ENCODE measurements at places on chromosomes 5 and 9.

- DNase-seq, result no peak
Measured at GRCh38 chr5:55306641-55307382, 682 bp downstream of the DHX29 start.

GRCh38 chr5:116573279-116573701 lies 1.3 kb downstream of the SEMA6A start:
- no peak for DNase-seq

DNA sequence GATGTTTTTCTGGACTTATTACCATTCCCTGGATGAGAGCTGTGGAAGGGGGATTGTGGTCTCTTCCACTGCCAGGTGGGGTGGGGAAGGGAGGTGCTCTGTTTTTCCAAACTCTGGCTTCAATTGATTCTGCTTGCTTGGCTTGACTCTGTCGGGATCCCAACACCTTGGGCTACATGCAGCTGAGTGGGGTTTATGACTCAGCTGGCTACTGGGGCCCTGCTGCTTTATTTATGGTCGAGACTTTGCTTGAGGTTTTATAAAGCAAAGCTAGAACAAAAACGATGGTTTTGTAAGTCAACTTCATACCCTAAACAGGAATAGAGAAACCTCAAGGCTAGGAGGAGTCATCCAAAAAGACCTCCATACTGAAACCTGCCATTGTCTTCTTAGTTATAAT lies 76.3 kb downstream of the AOPEP start:
- no peak for DNase-seq

- no peak for DNase-seq
Measured at GRCh38 chr5:73027361-73027760, 71.5 kb downstream of the FCHO2 start.

DNA sequence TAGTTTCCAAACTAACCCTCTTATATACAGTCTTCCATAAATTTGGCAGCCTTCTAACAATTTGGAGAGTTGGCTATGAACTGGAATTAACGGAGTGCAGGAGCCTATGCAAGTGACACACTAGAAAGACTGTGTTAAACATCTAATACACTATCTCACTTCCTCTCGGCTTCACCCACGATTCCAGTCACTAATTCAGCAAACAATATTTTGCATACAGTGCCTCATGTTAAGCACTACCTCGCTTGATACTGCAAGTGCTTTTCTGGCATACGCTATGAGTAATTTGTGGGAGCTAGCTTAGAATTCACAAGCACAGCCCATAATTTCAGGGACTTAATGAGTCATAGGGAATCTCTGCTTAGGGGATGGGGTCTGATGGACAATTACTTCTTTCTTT lies 102.5 kb downstream of the ST8SIA4 start:
- DNase-seq, result no peak

GRCh38 chr5:180606215-180606785 lies 15.0 kb upstream of the SCGB3A1 start:
- no peak for DNase-seq

DNA sequence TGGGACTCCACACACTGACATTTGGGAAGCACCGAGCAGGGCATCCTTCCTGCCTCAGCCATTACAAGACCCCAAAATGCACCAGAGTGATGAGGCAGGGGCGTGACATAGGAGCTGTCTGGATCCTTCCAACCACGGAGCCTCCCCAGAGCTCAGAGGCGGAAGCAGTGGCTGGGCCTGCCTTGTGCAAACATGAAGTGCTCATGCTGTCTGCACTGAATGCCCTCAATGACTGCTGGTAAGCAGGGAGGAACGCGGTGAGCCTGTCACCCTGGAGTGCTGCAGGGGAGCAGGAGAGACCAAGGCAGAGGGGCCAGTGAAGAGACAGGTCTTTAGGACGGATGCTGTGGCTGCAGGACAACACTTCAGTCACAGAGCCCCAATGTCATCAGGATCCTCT lies 60.2 kb upstream of the HRH2 start:
- no peak for DNase-seq

- DNase-seq, result peak; percentile 73
Measured at GRCh38 chr5:36240779-36241630, 720 bp downstream of the NADK2 start.

GRCh38 chr5:24353611-24354010 lies 291.2 kb downstream of the CDH10 start:
- no peak for DNase-seq
